ENCODE measurements at places on chromosomes 4 and X.

GRCh38 chr4:1567808-1568581 is 116.1 kb downstream of the FAM53A start:
- DNase-seq: no peak

GRCh38 chrX:154304846-154305245 is 9.3 kb downstream of the TKTL1 start:
- no peak for DNase-seq

- DNase-seq: no peak
These were observed 26.4 kb downstream of the NIPAL1 start for GRCh38 chr4:48042979-48043461.

DNA sequence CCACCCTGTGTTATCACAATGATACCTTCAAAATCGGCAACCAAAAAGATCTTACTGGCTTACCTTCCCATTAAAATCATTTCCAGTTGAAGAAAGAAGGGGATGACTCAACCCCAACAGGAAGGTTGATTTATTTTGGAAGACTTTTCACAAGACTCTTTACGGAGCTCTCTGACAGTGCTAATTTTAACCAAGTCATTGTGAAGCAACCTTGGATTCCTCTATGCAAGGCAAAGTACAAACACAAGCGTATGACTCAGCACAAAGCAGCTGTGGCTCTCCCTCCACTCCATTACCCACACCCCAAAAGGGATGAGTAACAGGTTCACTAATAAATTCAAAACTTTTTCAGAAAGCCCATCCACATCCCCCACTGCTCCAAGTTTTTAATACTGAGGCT is 213.8 kb upstream of the FGF13 start:
- DNase-seq: no peak

GRCh38 chrX:153638041-153638371 is 9.0 kb upstream of the DUSP9 start:
- DNase-seq: no peak

GRCh38 chr4:4864940-4865704 is 5.7 kb downstream of the MSX1 start:
- no peak for DNase-seq

- DNase-seq: no peak
These were observed 81.9 kb downstream of the PDLIM5 start for GRCh38 chr4:94533405-94534223.

DNA sequence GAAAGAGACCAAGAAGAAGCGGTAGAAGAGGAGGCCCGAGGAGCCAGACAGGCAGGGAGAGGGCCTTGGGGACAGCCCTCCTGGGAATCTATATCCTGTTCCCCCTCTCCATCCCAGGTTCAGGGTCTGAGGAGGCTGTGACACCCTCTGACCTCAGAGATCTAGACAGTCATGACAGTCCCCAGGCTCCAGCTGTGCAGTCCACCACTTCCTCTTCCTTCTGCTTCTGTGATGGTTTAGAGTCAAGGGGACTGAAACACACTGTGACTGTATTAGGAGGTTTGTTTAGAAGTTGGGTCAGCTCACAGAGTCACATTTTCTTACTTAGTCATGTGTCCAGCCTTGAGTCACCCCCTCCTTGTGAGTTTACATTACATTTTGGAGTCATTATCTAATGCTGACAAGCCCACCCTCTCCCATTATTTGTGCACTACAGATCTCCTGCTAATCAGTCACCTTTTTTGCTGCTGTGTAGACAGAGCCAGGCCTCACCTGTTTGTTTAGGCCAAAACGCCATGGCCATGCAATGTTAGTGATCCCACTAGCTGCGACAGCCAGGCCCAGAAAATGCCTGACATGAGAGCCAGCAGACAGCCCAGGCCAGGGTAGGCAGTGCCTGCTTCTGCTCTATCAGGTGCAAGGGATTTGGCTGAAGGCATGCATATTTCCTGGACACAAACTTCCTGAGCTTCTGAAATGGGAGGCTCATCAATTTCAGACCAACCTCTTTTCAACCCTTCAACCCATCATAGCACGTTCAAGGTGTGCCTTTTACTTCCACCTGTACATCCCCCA is 26.0 kb downstream of the MANBA start:
- no peak for DNase-seq

DNA sequence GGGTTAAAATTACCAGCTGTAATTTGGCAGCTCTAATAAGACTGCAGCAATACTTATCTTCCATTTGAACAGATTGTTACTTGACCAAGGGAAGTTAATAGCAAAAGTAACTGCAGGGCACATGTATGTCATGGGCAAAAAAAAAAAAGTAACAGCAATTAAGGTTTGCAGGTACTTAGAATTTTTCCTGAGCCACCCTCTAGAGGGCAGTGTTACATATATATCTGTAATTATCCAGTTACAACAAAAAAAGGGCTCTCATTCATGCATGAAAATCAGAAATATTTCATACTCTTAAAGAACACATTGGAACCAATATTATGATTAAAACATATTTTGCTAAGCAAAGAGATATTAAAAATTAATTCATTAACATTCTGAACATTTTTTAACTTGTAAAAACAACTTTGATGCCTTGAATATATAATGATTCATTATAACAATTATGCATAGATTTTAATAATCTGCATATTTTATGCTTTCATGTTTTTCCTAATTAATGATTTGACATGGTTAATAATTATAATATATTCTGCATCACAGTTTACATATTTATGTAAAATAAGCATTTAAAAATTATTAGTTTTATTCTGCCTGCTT is 25.1 kb downstream of the XIAP start:
- peak; percentile 53 for DNase-seq

DNA sequence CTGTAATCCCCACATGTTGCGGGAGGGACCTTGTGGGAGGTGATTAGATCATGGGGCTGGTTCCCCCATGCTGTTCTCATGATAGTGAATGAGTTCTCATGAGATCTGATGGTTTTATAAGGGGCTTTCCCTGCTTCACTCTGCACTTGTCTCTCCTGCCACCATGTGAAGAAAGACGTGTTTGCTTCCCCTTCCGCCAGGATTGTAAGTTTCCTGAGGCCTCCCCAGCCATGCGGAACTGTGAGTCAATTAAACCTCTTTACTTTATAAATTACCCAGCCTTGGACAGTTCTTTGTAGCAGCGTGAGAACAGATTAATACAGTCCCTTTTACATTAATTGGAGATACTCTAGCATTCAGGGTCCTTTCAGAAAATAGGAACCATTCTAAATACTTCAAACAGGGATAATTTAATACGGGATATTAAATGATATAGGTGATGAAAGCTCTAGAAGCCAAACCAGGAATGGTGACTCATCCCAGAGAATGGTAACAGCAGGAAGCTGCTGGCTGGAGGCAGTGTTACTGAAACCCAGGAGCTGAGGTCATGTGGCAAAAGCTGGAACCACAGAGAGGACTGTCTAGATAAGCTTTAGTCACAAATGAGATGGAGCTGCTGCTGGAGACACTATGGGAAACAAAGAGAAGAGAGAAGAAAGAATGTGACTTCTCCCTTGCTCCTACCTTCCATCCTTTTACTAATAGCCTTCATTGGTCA is 57.3 kb downstream of the GSTCD start:
- no peak for DNase-seq

Data from SK-N-DZ (cell line).